ENCODE measurements at places on chromosomes 16 and 17.
A peak's percentile ranks its signal among the peaks of the same experiment; 100 is the strongest.

DNA sequence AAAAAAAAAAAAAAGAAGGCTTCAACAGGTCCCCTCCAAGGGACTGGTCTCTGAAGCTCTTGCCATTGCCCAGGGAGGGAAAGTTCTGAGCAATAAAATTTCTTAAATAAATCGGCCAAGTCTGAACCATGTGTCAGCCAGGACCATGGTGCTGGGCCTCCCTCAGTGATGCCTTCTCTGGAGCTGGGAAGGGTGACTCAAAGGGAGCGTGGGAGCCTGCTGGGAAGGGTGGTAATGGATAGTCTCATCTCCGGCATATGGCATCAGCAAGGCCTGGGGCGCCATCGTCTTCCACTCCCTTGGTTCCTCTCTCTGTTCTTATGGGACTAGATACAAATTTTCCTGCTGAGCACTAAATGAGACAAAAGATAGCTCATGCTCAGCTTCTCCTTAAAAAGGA lies 2.3 kb downstream of the VKORC1 start:
- no peak for DNase-seq

- no peak for DNase-seq
These were observed 14.2 kb upstream of the TMEM11 start for GRCh38 chr17:21228111-21228510.

DNA sequence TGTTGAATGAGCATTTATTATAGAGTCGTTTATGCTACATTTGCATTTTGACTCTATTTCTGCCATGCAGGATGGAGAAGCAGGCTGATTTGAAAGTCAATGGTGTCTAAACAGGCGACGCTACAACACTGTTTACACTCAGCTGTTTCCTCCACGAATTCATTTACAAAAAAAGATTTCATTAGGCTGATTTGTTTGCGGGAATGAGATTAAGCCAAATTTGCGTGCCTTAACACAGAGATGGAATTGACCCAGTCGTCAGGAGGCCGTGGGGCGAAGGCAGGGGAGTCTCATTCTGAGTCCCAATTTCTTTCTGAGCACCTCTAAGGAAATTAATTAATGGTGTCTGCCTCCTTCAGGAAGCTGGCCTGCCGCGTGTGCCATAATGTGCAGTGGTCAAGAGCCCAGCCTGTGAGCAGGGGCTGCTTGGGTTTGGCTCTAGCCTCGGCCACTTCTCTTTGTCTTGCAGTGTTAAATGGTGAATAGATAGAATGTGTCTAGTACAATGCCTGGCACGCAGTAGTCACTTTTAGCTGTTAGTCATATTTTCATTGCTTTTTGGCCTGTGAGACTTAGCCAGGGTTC lies 88.6 kb upstream of the NKD1 start:
- no peak for DNase-seq

DNA sequence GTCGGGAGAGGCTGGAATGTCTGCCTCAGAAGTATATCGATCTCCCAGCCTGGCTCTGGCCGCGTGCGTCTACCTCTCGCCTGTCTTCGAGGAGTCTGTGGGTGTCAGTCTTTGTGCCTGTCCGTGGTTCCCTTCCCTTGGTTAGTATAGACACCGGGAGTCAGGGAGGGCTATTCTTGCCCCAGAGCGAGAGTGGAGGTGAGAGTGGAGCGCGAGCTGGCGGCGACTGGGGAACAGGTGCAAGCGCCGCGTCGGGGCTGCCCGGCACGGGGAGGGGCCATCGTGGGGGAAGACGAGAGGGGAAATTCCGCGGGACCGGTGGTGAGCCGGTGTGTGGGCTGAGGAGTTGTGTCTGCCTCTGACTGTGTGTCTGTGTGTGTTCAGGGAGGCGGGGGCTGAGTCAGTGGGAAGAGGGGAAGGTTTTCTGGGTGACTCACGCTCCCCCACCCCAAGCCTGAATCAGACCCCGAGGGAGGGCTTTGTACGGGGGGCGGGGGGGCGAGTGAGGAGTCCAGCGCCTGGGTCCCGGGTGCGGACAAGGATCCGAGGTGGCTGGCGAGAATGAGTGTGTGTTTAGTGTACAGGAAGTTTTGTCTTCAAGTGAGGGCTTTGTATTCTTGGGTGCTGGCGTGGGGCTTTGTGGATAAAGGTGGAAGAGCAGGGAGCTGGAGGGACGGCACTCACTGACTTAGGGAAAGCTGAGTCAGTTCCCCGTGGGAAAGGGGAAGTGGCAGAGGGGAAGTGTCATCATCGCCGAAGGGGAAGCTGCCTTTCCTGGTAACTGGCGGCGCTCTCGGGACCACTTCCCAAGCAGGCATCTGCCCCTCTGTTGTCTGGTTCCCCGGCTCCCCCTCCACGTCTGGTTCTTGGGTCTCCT lies 8.6 kb downstream of the KDM6B start:
- DNase-seq = no peak

- no peak for DNase-seq
These were observed 37.2 kb downstream of the LYRM1 start for GRCh38 chr16:20937736-20938135.

DNA sequence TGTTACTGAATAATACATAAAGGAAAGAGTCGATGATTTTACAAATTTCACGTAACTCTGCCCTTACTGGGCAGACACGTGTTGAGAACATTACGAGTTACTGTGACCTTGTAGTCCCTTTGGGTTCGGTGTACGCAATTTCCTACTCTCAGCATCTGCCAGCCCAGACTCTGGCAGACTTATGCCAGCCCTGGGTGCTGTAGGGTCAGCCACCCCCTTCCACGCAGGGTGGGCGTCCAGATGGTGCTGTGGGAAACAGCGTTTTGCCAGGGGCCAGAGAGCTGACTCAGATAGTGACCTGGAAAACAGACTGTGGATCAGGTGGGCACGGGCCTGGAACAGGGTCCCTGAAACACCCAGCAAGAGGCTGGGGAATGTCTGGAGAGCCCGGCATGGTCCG lies 148.9 kb downstream of the RPTOR start:
- DNase-seq = no peak

DNA sequence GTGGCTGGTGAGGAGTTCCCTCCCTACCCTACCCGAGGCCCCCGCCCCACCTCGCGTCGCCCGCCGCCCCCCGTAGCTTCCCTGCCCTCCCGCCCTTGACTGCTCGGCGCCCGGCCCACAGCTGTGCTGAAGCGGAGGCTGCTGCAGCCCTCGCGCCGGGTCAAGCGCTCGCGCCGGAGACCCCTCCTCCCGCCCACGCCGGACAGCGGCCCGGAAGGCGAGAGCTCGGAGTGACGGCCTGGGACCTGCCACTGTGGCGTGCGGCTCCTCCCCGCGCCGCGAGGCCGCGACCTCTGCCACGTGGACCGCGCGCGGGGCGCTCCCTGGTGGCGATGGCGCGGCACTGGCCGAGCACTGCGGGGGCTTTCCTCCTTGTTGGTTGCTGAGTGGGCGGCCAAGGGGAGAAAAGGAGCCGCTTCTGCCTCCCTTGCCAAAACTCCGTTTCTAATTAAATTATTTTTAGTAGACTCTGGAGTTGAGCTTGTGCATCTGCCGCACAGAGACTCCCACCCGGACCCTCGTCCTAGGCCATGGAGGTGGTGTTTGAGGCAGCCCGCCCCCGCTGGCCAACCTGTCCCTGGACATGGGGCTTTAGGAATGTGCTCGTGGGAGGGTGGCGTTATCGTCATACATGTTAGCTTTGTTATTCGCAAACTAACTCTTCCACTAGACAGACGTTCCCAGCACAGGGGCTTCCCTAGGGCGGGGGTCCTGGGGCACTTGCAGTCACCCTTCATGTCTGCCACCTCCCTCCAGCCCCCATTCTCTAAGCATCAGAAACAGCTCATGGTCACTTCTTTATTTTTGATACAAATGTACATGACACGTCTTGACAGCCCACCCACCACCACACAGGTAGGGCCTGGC lies 4.4 kb downstream of the TP53I13 start:
- DNase-seq = peak; percentile 65

- no peak for DNase-seq
These were observed 877 bp upstream of the CSNK1D start for GRCh38 chr17:82274134-82275020.

- DNase-seq = peak; percentile 79
These were observed at the start of gene RPL19 for GRCh38 chr17:39200070-39200879. Gene RPL19 (plus strand): TSS chr17:39200283. CDS start chr17:39200345, 62 bp downstream.

GRCh38 chr17:70254735-70255460 lies 85.6 kb downstream of the KCNJ2 start:
- no peak for DNase-seq

DNA sequence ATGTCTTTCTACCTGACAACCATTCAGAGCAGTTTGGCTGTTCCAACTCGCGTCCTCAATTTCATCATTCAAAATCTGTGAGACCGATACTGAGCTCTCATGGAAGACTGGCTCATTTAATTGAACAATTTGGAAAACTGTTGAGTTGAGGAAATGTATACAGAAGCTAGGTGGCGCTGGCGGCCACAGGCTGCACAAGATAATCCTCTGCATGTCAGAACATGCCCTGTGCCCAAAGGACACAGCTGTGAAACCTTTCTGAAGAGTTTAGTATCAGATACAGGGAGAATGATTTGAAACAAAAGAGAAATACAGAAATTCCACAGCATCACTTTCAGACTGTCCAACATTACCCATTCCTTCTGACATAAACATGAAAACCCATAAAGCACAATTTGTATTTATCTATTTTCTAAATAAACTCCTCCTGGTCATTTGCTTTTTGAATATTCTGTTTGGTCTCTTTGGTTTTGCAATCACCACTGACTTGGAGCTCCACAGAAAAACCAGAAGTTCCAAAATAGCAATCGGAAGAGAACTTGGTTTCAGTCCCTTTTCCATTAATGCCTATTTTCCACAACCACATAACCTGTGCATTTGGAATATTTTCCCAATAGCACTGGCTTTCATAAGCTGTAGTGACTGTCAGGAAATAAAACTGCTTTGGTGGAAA lies 192.8 kb downstream of the MAP2K6 start:
- DNase-seq = no peak

DNA sequence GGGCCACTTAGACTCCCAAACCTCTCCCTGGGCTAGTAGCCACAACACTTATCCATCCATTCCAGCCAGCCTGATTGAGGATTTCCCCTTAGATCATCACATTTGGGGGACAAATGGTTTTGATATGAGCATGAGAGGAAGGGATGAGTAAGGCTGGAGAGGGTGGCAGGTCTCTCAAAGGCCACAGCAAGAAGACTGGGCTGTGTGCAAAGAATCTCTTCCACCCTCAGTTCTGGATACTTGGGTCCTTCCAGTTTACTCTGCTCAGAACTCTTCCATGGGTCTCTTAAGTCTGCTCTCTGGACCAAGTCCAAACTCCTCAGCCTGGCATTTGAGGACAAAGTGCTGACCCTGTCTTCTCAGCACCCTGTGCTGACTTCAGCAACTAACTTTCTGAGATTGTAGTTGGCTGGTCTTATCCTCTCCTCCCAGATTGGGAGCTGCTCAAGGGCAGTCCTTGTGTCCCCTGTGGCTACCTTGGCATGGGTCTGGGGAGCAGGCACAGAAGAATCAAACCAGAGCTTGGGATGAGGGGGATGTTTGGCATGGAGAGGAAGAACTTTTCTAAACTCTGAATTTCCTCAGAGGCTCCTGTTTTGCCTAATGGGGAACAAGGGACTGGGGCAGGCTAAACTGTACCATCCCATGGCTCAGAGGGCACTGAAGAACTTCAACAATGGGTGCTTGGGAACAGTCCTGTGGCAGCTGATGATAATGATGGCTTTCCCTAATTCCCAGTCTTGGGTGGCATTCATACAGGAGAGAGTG lies 3.1 kb upstream of the NFATC3 start:
- no peak for DNase-seq

DNA sequence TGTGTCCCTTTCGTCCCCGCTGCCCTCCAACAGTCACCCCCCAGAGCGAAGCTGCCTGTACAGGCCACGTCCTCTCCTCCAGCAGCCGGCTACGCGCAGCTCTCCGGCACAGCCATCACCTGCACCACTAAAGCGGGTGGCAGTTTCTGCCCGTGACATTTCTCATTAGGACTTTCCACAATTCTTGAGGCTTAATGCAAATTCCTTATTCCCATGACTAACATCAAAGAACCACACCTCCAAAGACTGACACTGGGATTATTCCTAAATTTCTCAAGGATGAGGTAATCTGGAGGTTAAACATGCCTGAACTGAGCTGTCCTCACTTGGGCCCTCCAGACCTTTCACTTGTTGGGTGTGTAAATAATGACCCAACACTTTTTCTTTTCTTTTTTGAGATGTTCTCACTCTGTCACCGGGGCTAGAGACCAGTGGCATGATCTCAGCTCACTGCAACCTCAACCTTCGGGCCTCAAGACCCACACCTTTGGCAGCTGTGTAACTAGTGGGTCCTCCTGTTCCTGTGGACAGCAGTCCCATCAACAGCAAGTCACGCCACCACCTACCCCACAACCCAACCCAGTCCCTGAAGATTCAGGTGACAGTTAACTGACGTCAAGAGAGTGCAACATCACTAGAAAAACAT lies 11.7 kb downstream of the ANKRD11 start:
- no peak for DNase-seq

DNA sequence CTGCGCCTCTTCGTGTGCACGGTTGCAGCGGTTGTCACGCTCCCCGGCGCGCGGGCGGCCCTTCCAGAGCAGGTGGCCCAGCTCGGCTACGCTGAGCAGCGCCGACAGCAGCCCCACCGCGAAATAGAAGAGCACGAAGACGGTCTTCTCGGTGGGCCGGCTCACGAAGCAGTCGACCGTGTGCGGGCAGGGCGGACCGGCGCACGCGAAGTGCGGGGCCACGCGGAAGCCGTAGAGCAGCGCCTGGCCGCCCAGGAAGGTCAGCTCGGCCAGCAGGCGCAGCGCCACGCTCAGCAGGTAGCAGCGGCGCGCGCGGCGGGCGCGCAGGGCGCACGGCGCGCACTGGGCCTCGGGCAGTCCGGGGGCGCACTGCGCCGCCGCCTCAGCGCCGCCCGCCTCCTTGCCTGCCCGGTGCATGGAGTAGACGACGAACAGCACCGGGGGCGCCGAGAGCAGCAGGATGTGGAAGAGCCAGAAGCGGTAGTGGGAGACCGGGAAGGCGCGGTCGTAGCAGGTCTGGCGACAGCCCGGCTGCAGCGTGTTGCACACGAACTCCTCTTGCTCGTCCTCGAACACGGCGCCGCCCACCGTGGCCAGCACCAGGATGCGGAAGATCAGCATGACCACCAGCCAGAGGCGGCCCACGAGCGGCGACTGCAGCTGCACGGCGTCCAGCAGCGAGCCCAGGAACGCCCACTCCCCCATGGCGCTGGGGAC lies 1.3 kb downstream of the GJD3 start:
- DNase-seq = peak; percentile 35

DNA sequence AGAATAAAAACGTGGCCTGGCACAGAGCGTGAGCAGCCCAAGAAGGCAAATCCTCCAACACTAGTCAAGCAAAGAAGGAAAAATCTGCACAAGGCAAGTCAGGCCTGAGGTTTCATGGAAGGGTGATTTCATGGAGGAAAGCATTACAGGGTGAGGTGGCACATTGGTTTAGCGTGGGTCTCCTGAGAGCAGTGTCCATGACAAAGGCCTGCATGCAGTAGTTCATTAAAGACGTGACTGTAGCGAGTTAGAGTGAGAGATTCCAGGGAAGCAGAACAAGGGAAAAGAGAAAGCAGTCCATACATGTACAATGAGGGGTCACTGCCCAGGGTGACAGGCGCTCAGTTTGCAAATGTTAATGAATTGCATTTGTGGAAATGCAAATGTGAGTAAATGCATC lies 285.0 kb upstream of the ERCC4 start:
- no peak for DNase-seq

All from D721Med (cell line).